ENCODE measurements at places on chromosomes 3 and 15.

- peak; percentile 2 for DNase-seq
These were observed 610 bp downstream of the ARID3B start for GRCh38 chr15:74541494-74542165.

- no peak for DNase-seq
These were observed 227.5 kb upstream of the EPHA3 start for GRCh38 chr3:88879905-88880304.

- DNase-seq = peak; percentile 22
These were observed 10.7 kb upstream of the CNTN6 start for GRCh38 chr3:1082108-1082507.

DNA sequence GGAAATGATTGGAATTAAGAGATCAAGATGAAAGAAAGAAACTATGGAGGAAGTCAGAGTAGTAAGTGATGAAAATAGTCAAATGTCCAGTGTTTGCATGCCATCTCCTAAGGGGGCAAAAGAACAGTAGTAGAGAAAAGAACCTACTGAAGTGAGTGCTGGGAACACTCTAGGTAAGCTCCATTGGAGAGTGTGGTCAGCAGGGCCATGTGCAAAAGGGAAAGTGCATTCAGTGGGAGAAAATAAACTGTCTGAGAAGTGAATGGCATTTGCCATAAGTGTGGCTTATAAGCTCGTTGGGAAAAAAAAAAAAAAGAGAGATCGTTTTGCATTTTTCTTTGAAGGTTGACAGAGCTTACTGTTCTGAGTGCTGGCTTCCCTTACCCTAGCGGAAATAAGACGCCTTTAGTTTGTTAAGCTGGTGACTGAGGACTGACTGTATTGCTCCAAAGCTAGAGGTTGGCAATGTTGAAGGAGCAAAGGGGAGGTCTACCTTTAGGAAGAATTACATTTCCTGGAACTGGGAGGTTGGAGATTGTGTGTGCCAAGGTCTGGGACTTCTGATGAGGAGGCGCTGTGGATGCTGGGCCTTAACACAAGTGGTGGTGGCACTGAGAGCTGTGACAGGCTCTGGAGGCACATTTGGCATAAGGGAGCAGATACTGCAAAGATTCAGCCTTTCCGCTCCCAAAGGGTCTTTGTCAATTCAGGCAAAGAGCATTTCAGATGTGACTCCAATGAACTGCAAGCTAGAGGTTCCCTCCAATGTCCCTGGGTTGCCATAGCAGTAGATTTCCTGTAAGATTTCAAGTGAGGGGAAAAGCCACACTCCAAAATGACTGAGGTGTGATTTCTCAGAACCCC, 287.8 kb upstream of the SATB1 start:
- DNase-seq = no peak

DNA sequence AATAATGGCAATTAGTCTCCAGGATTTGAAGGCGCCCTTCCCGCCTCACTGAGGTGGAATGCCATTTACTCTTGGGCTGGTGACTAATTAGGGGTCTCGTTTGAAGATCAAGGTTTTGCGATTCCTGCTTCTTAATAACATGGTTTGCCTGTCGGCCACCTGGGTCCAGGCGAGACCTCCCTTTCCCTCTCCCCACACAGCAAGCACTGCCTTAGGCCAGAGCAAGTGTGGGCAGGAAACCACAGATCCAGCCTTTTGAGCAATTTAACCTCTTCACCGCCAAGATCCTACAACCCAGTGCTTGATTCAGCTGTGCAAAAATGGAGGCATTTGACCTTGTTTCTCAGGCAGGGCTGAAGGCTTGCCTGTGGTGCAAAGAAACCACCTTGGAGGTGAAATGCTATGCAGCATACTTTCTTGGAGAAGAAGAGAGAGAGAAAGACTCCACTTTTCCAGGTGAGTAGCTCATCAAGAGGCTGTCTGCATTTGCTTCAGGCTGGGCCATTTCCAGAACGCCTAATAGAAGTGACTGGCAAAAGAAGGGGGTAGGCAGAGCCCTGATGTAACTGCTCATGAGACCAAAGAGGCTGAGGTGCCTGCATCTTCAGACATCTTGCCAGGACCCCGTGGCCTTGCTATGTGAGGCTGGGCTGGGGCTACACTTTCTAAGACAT, 34.1 kb upstream of the WNT5A start:
- DNase-seq = no peak

All from NCI-H1105 treated with DMSO at 0.1 percent for 48 hours (cell line).